ENCODE measurements at places on chromosomes 1 and 21.

DNA sequence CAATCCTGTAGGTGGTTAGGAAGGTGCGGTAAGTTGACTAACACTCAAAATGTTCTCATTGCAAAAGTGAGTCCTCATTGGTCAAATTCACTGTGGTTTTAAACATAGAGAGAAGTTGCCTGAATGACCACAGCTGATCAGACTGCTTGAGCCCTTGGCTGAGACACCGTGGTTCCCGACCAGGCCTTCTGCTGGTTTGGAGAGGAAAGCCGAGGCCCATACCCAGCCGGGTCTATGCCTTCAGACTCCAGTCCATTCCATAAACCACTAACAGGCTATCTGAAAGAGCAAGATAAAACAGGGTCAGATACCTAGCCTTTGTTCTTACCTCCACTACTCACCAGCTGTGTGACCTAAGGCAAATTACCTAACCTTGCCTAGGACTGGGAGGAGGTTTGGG lies 133.9 kb downstream of the LMX1A start:
- no peak for DNase-seq

- DNase-seq: no peak
Measured at GRCh38 chr1:178774263-178774662, 49.2 kb downstream of the RALGPS2 start.

DNA sequence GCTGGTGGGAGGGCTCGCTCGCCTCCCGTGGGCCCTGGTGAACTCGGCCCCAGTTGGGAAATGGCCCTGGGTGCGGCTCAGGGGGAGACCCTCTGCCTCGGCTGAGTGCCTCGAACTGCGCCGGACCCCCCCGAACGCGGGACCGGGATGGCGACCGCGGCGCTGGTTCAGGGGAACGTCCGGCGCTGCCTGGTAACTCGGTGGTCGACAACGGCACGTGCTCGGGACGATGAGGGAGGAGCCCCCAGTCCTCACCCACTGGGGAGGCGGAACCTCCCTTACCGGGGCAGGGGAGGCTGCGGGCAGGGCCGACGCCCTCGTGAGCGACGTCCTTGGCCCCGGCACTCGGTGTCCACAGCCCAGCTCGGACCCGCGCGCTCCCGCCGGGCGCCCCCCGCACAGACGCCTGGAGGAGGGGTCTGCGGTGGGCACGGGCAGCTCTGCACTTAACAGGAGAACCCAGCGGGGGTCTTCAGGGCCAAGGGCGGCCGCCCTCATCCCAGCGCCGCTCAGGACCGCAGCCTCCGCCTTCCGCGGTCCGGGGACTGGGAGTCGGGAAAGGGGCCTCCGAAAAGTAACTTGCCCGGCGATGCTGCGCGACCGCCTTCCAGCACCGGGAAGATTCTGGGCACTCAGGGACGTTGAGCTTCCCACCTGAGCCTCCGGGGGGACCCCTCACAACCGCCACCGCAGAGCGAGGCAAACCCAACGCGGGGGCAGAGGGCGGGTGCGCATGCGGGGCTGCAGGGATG lies 1.7 kb downstream of the HES4 start:
- no peak for DNase-seq

DNA sequence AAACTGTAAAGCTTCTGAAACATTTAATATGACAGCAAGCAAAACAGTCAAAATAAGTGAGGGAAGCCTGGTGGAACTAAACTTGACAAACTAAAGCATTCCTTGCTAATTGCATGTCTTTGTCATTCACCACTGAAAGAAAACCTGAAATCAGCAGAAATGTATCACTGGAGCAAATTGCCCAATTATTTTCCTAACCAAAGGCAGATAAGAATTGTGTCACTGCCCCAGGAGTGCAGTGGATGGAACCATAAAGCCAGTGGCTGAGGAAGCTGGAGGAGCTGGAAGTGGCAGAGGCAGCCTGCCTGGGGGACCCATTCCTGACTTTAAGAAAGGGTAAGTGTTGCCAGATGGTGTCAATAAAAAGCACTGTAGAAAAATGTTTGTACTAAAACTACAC lies 2.7 kb upstream of the SLC30A10 start:
- no peak for DNase-seq

- DNase-seq: no peak
Measured at GRCh38 chr1:201681375-201681774, 142.4 kb downstream of the NAV1 start.

DNA sequence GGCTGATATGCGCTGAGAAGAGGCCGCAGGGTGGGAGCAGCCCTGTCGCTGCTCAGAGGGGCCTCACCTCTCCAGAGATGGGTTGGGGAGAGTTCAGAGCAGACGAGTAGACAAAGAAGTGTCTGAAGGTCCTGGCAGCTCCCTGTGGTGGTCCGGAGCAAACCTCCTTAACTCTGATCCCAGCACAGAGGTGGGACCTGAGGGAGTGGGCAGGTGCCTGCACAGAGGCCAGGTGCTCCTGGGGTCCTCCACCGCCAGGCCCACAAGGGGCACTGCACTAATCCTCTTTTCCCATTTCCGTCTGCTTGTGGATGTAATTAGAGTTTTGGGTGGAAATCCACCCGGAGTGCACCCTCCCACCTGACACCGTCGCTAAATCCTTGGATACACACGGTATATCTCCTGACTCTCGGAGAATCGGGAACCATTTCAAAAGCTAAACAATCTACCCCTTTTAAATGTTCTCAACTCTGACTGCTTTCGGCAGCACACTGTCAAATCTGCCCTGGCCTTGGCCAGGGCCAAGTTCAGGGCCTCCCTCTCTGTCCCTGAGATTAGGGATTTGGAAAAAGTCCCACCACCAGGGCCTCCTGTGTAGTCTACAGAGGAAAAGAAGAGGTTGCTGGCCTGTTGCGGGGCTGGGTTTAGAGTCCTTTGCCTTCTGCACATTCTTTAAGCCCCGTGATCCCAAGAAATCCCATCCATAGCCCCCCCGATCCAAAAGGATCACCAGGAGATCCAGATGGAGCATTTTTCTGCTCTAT lies 22.4 kb downstream of the CASZ1 start:
- DNase-seq: no peak

- no peak for DNase-seq
Measured at GRCh38 chr1:88488237-88488636, 195.8 kb upstream of the PKN2 start.

DNA sequence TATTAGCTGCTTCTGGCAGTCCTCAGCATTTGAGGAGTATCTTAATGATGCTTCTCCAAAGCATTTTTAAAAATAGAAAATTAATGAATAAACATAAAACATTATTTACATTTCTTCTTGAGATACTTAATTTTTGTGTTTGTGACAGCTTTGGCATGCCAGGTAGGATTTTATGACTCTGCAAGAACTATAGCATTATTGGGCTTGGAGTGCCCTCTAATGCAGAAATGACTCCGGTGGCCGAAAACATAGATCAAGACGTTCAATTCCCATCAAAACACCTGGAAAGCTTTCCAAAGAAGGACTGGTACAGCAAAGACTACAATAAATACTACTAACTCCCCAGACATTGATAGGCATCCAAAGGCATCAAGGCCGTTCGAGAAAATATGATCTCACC lies 366.4 kb upstream of the CXADR start:
- no peak for DNase-seq

GRCh38 chr1:211200311-211200710 lies 58.9 kb upstream of the RCOR3 start:
- DNase-seq: no peak

DNA sequence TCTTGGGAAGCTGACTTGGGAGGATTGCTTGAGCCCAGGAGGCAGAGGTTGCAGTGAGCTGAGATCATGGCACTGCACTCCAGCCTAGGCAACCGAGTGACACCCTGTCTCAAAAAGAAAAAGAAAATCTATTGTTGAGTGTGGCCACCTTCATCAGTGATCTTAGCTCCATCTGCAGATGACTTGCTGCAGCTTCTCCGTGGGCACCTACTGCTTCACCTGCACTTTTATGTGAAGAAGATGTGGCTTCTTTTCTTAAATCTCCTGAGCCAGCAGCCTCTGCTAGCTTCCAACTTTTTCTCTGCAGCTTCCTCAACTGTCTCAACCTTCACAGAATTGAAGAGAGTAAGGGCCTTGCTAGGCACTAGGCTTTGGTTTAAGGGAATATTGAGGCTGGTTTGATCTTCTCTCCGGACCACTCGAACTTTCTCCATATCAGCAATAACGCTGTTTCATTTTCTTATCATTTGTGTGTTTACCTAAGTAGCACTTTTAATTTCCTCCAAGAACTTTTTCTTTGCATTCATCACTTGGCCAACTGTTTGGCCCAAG lies 28.0 kb downstream of the AGPAT3 start:
- no peak for DNase-seq

- DNase-seq: no peak
Measured at GRCh38 chr1:178706432-178706831, 18.6 kb upstream of the RALGPS2 start.

DNA sequence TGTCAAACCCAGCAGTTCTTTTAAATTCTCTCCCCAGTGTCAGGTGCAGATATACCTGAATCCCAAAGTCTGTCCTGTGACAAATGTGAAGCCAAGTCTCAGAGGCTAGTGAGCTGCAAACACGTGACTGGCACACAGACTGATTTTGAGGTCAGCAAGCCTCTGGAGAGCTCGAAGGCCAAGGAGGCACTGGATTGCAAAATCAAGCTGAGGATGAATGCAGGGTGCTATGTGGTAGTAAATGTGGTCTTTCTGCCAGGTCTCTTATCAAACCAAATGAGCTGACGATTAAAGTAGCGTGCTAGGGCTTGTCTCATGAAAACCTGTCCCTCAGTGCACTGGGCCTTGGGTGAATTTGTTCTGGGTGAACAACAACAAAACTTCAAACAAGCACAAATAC lies 20.6 kb downstream of the GPR3 start:
- DNase-seq: no peak

DNA sequence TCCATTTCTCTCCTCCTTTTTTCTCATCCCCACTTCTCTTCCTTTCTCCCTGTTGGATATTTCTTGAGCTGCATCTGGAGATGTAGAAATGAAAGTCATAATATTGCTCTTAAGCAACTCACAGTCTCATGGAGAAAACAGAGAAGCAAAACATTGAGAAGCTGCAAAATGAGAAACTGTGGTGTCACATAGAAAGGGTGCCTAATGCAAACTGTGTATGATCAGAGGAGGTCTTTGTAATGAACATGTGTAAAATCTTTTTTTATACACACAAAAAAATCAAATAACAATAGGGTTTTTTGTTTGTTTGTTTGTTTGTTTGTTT lies 11.8 kb upstream of the SLAMF7 start:
- no peak for DNase-seq

- no peak for DNase-seq
Measured at GRCh38 chr1:114026797-114027196, 47.5 kb downstream of the OLFML3 start.

DNA sequence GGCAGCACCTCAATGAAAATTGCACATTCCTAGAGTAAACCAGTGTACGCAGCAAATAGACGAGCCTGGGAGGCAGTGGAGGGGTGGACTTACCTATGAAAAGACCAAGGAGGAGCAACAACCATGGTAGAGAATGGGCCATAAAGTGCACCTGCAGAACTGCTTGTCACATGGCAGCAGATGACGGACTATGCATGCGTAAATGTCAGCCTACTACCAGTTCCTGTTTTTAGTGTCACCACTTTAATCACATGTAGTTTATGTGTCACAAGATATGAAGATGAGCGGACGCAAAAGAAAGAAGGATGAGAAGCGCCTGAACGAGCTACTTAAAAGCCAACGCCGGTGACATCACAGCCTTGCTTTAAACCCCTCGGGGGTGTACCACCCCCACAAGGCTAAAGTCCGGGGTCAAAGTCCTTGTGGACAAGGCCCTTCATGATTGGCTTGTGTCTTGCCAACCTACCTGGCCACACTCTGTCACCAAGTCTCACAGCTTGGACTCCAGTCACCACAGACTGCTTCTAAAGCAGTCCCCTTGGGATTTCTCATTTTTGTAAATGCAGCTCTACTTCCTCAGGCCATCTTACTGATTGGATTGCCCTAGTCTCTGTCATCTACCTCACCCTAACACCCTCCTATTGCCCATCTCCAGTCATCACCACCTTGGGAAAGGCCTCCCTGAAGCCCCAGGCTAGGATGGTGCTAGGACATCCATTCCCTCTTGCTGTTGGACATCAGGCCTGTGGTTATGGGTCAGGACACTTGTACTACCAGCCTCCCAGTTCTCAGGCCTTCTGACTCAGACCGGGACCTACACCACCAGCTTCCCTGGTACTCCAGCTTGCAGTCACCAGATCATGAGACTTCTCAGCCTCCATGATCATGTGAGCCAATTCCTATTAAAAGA lies 6.0 kb upstream of the LY9 start:
- DNase-seq: no peak

DNA sequence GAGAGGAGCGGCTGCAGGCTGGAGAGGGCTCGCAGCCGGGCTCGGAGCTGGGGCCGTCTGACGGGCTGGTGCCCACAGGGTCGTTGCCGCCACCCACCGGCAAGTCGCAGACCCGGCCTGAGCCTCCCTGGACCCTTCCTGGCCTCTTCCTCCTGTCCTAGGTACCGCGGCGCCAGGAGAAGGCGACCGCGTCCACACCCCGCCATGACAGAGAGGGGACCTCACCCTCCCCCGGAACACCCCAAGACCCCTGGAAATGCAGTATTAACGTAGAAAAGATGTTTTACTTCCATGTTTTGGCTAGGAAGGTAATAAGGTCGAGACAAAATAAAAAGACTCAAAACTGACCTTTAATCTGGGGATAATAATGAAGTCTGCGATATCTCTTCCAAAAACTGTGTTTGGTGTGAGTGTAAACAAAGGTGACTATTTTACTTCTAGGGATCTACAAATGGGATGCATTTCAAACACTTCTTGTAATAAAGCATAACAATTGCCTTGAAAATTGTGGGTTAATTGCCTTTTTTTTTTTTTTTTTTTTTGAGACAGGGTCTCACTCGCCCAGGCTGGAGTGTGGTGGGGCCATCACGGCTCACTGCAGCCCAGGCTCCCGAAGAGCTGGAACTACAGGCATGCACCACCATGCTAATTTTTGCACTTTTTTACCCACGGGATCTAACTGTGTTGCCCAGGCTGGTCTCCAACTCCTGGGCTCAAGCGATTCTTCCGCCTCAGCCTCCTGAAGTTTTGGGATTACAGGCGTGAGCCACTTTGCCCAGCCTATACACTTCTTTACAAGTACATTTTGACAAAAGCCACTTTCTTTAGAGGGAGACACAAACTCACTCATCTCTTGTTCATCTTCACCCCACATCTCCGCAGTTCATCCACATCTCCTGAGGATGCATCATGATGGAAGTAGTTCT lies 838 bp upstream of the RSRP1 start:
- DNase-seq: no peak

GRCh38 chr1:27138368-27138767 lies 16.6 kb downstream of the SLC9A1 start:
- DNase-seq: no peak

DNA sequence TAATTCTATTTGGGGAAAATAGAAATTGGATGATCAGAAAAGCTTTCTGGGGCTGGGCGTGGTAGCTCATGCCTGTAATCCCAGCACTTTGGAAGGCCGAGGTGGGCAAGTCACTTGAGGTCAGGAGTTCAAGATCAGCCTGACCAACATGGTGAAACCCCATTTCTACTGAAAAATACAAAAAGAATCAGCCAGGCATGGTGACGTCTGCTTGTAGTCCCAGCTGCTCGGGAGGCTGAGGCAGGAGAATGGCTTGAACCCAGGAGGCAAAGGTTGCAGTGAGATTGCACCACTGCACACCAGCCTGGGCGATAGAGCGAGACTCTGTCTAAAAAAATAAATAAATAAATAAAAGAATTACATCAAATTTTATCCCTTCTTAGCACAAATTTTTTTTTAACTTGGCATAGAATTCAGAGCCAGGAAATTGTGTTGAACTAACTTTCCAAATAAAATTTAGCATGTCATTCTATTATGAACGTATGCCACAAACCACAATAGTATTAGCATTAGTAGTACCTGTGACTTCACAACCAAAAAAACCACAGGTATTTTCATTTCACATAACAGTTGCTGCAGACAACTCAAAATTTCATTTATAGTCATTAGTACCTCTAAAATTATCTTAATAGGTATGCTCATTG lies 4.5 kb upstream of the ANKRD13C start:
- DNase-seq: no peak
